ENCODE measurements at places on chromosomes 2 and 18.

GRCh38 chr2:18664421-18664820, 75.1 kb upstream of the NT5C1B start:
- no peak for DNase-seq

- DNase-seq = no peak
Measured at GRCh38 chr18:1487457-1487856, 582.8 kb downstream of the ADCYAP1 start.

DNA sequence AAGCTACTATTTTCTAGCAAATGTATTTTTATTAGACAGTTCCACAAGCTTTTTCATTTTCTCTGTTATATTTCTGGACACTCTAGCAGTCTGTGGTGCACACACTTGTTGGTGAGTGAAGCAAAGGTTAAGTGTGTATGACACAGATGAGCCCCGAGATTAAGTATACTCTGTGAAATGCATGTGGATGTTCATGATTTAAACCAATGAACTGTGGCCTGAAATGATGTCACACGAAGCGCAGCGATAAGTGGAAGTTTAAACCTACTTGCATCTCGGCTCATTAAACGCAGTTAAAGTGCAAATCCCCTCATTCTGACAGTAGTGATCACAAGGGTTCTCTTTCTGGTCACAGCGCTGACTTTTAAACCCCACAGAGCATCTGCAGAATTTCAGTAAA, 1488.8 kb upstream of the NXPH2 start:
- no peak for DNase-seq

DNA sequence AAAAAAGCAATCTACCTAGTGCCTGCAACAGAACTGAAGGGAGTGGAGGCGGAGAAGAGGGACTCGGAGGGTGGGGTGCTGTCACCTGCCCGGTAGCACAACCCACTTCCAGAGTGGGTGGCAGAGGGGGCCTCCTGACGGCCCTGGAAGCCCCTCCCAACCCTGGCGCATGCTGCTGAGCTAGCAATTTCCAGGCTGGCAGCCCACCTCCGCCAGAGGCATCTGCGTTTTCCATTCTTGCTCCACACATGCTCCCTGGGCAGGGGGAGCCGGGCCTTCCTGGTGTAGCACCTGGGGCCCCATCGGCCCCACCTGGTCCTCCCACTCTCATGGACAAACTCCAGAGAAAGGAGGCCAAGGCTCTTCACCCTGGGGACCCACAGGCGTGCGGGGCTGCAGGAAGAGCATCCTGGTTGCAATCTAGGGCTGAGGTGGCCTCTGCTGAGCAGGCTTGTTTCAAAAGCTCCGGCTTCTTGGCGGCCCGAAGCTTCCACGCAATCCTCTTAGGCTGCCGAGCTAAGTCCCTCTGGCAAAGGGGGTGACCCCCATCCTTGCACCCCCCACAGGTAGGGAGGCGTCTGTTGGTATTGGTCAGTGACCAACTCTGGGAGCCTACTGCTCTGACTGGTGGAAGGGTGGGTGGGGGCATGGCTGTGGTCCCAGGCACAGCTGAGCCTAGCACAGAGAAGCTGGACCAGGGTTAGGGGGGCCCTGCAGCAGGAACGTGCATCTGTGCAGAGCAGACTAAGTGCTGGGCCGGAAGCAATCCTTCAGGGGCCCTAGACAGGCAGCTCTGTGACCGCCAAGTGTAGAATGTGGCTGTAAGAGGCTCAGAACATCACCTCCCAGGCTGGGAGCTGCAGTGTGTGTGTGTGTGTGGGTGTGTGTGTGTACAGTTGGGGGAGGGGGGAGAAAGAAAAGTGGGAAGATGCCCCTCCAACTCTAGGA, 2.6 kb downstream of the HS6ST1 start:
- DNase-seq = no peak

GRCh38 chr2:20538308-20539132, 91.6 kb downstream of the RHOB start:
- no peak for DNase-seq

- DNase-seq = no peak
Measured at GRCh38 chr2:127162261-127163089, 55.5 kb upstream of the BIN1 start.

- no peak for DNase-seq
Measured at GRCh38 chr2:170314744-170315447, 136.9 kb downstream of the MYO3B start.

- no peak for DNase-seq
Measured at GRCh38 chr18:3224223-3224622, 4.5 kb upstream of the MYOM1 start.

DNA sequence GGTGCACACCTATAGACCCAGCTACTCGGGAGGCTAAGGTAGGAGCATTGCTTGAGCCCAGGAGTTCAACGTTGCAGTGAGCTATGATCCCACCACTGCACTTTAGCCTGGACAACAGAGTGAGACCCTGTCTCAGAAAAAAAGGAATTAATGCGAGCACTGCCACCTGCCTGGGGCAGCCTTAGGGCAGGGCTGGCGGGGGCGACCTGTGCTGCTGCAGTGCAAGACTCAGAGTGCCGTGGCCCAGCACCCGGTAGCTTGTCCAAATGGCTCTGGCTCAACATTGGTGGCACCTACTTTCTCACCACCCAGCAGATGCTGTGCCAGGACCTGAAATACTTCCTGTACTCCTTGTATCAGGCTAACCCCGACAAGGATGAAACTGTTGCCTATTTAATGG, 30.2 kb downstream of the STK25 start:
- DNase-seq = no peak

GRCh38 chr2:187319441-187320108, 128.5 kb downstream of the CALCRL start:
- no peak for DNase-seq

GRCh38 chr2:124088616-124089015, 63.5 kb downstream of the CNTNAP5 start:
- DNase-seq = no peak

DNA sequence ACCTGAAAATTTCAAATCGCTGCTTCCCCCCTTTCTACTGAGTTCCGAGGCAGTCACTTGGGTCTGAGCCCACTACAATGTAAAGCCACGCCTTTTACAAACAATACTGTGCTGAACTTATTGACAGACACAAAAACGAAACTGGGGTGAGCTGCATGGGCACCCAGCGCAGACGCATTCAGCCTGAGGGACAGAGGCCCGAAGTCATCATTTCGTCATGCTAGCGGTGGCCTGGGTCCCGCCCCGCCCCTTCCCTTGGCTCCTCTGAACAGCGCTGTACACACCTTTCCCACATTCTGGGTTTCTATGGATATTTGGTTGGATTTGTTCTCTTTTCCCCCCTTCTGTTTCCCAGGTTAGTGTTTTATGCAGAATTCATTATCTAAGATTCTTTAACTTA, 71.7 kb downstream of the EIPR1 start:
- no peak for DNase-seq

GRCh38 chr2:202344178-202344577, 31.9 kb upstream of the BMPR2 start:
- DNase-seq = no peak

- DNase-seq = peak; percentile 85
Measured at GRCh38 chr2:146415291-146415690, 1429.5 kb upstream of the ACVR2A start.

GRCh38 chr2:99652862-99653261, 163.0 kb upstream of the REV1 start:
- DNase-seq = no peak

DNA sequence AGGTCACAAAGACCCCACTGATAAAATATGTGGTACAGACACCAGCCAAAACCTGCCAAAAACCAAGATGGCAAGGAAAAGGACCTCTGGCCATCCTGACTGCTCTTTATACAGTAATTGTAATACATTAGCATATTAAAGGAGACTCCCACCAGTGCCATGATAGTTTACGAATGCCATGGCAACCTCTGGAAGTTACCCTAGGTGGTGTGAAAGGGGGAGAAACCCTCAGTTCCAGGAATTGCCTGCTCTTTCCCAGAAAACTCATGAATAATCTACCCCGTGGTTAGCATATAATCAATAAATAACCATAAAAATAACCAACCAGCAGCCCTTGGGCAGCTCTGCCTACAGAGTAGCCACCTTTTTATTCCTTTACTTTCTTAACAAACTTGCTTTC, 129.8 kb upstream of the EPB41L3 start:
- no peak for DNase-seq

GRCh38 chr2:62038975-62039771, 133.7 kb downstream of the COMMD1 start:
- no peak for DNase-seq

- no peak for DNase-seq
Measured at GRCh38 chr2:3487028-3487425, 32.3 kb downstream of the ADI1 start.

- DNase-seq = no peak
Measured at GRCh38 chr2:103264058-103264768, 502.4 kb downstream of the TMEM182 start.

GRCh38 chr2:74741629-74742028, 87.6 kb downstream of the SEMA4F start:
- no peak for DNase-seq

GRCh38 chr2:187567126-187567525, 12.9 kb upstream of the TFPI start:
- DNase-seq = no peak

GRCh38 chr2:26886736-26887135, 38.8 kb downstream of the DPYSL5 start:
- DNase-seq = no peak

GRCh38 chr2:176133389-176133788, 3.9 kb downstream of the HOXD8 start:
- no peak for DNase-seq

- DNase-seq = peak; percentile 10
Measured at GRCh38 chr2:85394261-85394681, 15.9 kb downstream of the CAPG start.

DNA sequence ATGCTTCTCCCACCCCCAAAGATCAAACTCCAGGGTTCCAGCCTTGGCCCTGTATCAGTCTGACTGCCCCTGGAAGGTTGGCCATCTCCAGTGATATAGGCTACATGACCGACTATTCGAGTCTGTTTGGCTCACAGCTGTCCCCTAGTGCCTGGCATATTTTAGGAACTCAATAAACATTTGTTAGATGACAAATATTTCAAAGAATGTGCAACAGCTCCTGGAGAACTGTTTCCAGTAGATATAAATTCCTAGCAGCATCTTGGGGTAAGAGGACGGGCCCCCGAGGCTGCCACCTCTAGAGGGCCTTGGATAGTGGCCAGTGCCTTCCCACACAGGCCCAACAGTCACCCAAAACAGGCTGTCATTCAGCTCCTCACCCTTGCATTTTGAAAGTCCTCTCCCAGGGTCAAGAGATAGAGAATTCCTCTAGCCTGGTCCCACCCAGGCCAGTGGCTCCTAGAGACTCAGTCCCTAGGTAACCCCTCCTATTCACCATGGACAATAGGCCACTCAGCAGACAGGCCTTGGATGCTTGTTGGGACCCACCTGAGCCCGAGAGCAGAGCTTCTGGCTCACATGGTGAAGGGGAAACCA, 45.1 kb upstream of the ATP6V1B1 start:
- no peak for DNase-seq

DNA sequence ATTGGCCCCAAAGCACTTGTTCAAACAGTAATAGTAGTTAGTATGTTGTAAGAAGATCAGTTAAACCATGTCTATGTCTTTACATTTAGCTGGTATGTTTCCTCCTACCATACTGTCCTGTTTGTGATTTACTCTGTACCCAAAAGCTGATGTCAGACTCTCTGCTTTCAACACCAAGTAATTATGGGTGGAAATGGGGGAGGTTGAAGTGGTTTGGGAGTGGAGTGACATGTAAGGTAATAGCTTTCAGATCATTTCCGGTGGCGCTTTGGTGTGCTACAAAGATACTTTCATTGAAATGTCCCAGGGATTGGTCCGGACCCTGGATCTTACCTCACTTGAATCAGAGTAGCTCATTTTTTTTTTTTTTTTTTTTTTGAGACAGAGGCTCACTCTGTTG, 39.7 kb upstream of the TGIF1 start:
- no peak for DNase-seq

GRCh38 chr2:143551971-143552650, 422.9 kb downstream of the ARHGAP15 start:
- no peak for DNase-seq

- peak; percentile 69 for DNase-seq
Measured at GRCh38 chr2:114122930-114123329, 233.0 kb downstream of the ACTR3 start.

GRCh38 chr2:198219292-198219691, 414.9 kb downstream of the PLCL1 start:
- no peak for DNase-seq

DNA sequence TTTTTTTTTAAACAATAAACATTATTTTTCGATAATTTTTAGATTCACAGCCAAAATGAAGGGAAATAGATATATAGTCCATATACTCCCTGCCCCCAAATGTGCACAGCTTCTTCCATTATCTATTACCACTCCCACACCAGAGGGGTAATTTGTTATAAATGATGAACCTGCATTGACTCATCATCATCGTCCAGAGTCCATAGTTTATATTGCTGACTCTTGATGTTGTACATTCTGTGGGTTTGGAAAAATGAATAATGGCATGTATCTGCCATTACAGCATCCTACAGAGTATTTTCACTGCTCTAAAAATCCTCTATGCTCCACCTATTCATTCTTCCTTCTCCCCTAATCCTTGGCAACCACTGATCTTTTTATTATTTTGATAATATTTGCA, 121.5 kb downstream of the LTBP1 start:
- no peak for DNase-seq

DNA sequence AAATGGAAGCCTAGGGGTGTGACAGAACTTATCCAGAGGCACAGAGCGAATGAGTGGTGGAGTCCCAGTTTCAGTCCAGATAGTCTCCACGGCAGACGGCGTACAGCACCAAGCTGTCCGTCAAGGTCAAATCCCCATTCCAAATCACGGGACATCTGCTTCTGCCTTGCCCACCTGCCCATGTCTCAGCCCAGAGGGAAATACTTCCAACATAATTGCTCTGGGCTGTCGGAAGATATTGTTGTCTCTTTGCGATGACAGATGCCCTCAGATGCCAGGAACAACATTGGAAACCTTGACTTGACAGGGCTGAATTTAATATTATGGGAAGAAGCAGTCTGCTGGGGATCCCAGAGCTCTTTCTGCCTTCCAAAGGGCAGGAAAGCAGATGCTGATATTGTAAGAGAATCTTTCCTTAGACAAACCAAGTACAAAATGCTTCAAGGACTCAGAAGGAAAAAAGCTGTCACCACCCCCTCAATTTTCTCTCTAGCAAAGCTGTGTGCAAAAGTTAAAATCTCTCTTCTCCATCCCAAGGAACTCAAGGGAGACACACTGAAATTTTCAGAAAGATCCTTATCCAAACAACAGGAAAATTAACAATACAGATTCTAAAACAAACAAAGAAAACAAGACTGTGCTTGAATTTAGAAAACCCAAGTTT, 364.0 kb downstream of the LRATD1 start:
- no peak for DNase-seq

DNA sequence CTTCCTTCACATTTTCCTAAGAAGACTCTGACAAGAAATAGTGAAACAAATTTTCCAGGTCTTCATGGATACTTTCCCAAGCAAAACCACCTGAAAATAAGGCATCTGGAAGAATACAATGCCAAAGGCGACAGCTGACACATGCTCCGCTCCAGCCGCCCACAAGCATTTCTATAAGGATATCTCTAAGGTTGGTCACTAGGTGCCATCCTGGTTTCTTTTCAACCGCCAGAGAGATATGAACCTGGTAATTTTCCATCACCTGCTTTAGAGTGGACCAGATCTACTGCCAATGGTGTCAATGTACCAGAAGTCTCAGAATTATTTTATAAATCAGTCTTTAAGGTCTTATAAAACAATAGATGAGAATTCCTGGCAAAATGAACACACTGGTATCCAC, 97.2 kb downstream of the GAREM1 start:
- no peak for DNase-seq

- DNase-seq = no peak
Measured at GRCh38 chr2:205543937-205544702, 138.2 kb upstream of the NRP2 start.
